ENCODE measurements at places on chromosomes 4 and X.
A peak's percentile ranks its signal among the peaks of the same experiment; 100 is the strongest.

GRCh38 chrX:100687128-100687527, 43.1 kb downstream of the SRPX2 start:
- peak; percentile 77 for DNase-seq

DNA sequence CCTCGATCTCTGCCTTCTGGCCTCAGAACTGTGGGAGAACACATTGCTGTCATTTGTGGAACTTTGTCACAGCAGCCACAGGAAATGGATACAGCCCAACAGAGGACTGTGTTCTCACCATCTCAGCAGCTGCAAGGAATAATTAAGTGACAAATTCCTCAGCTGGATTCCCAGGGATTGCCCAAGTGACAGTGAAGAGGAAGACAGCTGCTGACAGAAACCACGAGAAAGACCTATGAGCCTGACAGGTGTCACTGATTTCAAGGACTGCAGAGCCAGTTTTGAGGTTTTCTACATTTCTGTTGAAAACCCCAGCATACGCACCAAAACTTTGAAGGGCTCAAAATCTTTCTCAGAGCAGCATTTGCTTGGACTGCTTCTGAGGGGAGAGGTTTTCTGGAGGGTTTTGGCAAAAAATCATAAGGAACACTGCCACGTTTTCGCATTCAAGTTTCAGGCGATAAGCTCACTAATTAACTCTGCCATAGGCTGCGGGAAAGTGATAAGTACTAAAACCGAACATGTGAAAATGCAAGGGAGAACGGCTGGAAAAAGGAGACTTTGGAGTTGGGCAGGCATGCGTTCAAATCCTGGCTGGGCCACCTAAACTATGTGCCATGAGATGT, 88.8 kb downstream of the DRD5 start:
- DNase-seq, result no peak

- no peak for DNase-seq
These were observed 108.6 kb downstream of the PALLD start for GRCh38 chr4:168605411-168605810.

DNA sequence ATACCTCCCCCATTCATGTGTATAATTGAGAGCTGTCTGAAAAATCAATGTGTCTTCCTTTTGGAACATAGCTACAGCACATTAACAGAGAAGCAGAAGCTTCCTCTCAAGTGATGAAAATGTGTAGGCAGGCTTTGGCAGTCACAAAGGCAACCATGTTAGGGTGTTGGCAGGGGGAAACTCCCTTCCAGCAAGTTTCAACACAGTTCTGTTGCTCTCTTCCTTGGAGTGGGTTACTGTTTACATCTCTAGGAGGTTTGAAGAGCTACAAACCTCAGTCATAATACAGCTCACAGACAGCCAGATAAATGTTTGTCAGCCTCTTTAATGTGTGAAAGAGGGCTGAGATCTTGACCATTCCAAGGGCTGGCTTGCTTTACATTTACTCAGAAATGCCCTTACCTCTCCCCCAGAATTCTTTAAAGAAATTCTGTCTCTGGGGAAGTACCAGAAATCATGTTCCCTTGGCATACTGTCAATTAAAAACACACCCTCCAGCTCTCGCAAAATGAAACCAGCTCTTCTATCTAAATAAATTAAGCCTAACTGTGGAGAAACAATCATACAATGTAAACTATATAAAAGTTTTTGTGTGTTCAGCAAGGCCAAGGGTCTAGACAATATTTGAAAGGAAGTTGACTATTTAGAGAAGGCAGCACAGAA, 18.9 kb downstream of the ZBTB33 start:
- no peak for DNase-seq

All from KBM-7 (cell line).